T follicular helper cell (primary cell): ENCODE measurements at places on chromosomes 13 and 19.

GRCh38 chr19:15463861-15464371 is 428 bp downstream of the RASAL3 start:
- peak; percentile 66 for DNase-seq

- no peak for DNase-seq
These were observed 880 bp downstream of the FGF9 start for GRCh38 chr13:21671620-21672286.

GRCh38 chr13:41707194-41707821 is 250.0 kb downstream of the RGCC start:
- DNase-seq: no peak

- no peak for DNase-seq
These were observed 15.4 kb downstream of the MIR17HG start for GRCh38 chr13:91362908-91363307.

GRCh38 chr19:44925114-44925891 is 10.9 kb downstream of the APOC1 start:
- DNase-seq: no peak

DNA sequence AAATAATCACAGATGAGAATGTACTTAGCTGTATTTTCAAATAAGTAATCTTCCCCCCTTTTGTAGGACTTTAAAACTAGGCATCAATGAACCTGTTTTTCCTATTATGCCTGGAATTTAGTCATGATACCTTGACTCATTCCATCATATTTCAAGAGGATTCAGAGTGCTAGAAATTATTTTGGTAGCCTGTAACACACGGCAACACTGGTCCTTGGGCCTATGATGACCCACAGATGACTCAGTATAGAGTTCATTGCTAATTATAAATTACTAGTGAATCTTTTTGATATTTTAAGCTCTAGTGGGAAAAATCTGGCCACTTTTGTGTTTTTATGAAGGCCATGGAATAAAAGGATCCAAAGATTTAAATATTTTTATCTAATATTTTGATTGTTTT is 26.0 kb upstream of the GARRE1 start:
- DNase-seq: no peak

GRCh38 chr19:48837051-48837524 is 797 bp upstream of the HSD17B14 start:
- peak; percentile 71 for DNase-seq

- DNase-seq: no peak
These were observed 17.6 kb downstream of the VSTM2B start for GRCh38 chr19:29543381-29543780.

DNA sequence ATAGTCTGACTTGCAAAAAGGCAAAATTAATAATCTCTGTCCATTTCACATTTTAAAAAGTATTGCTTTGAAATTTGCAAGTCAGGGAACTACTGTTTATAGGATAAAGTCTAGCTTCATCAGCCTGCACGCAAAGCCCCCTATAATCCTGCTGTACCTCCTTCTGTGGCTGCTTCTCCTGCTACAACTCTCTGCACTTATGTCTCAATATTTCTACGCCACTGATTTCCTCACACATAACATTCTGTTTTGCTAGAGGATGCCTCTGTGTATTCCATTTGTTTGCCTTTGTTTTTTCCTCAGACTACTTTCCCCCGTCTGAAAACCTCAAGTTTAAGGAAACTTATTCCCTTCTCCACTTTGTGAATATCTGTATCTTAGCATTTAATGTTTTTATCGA is 389.9 kb downstream of the RFC3 start:
- DNase-seq: no peak

- DNase-seq: no peak
These were observed 403.5 kb downstream of the FGF9 start for GRCh38 chr13:22074403-22074802.

GRCh38 chr19:57050863-57051262 is 68.9 kb upstream of the USP29 start:
- no peak for DNase-seq

GRCh38 chr13:73715114-73715910 is 418.9 kb downstream of the KLF12 start:
- DNase-seq: peak; percentile 34

DNA sequence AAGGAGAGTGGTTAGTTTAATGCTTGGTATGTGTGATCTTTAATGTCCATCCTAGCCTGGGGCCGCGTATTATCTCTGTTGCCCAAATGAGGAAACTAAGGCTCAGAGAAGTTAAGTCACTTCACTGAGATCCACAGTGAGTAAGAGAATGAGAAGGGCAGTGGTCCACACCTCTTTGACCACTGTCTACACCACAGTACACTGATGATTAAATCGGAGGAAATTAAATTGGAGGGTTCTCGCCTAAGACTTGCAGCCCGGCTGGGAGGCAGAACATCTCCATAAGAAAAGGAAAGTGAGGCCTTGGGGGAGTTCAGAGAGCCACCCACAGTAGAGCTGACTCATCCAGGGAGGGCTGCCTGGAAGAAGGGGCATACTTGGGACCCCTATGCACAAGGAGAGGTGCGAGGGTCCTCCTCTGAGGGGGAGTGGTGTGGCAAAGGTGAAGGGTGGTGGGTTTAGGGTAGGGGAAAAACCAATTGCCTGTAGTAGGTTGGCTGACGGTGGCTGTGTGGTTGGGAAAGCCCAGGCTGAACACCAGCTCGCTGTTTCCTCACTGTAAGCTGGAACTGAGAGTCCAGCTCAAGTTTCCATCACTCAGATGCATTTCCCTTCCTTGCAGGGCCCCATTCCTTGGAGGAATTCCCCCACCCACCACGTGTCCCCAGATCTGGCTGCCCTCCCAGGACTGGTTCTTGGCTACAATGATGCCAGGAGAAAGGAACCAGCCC is 15.0 kb upstream of the DHRS12 start:
- DNase-seq: no peak

DNA sequence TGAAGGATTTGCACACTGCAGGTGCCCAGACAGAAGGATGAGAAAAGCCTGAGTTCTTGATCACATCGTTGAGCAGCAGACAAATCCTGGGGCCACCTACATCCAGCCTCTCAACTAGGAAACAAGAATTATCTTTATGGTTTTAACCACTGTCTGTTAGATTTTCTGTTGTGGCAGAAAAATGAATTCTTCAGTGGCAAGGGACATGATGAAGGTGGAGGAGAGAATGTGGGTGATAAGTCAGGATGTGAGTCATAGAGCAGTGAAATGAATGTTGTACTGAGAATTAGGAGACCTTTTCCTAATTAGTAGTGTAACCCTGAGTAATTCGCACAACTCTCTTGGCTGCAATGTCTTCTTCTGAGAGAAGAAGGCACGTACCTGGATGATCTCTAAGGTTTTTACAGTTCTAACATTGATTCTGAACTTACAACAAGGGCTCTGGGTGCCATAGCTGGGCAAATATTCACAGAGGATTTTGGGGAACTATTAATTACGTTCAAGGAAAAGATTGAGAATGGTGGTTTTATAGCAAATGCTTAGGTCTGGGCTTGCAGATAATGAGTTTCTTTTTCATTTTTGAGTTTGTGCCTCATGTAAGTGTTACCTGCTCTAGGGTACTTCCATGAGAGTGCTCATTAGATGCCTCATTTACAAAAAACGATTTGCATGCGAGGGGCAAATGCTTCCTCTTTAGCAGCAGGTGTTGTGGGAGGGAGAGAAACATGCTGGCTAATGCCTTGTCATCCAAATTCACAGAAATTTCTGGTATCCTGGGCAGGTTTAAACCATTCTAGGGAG is 111.0 kb upstream of the KL start:
- no peak for DNase-seq

- DNase-seq: no peak
These were observed 1.1 kb upstream of the ATP11A start for GRCh38 chr13:112688560-112689302.

GRCh38 chr13:26949701-26950502 is 189.3 kb upstream of the GPR12 start:
- DNase-seq: no peak

DNA sequence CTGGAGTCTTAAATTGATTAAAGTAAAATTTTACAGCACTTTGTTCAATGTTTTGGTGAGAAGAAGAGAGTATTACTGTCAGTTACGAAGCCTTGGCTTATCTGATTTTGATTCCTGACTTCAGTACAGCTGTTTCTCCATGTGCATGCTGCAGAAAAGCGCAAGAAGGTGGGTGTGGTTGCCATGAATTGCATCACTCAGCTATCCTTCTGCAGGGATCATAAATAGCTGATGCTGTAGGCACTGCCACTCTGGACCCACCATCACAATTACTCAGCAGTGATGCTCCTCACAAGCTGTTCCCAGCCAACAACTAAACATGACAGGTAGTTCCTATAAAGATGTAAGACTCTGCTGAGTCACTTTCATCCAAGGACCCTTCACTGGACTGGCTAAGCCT is 321.2 kb downstream of the IRS2 start:
- no peak for DNase-seq

DNA sequence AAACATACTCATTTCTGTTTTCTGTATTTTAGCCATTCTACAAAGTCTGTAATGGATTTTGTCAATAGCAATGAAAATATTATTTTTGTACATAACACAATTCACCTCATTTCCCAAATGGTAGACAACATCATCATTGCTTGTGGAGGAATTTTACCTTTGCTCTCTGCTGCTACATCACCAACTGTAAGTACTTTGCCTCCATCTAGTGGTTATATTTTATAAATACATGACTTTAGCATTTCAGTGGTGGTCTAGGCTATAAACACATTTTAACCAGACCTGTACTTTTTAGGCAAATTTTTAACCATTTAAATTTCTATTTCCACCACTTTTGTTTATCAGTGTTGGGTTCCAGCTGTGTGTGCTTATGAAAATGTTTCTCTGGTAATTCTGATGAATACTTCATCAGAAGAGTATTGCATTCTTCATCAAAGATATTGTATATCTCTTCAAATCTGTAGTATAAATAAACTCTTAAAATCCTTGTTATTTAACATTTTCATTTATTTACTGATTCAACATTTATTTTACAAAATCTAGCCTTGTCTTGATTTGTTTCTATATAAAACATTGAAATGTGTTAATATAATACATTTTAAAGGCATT is 222.4 kb downstream of the NBEA start:
- no peak for DNase-seq

DNA sequence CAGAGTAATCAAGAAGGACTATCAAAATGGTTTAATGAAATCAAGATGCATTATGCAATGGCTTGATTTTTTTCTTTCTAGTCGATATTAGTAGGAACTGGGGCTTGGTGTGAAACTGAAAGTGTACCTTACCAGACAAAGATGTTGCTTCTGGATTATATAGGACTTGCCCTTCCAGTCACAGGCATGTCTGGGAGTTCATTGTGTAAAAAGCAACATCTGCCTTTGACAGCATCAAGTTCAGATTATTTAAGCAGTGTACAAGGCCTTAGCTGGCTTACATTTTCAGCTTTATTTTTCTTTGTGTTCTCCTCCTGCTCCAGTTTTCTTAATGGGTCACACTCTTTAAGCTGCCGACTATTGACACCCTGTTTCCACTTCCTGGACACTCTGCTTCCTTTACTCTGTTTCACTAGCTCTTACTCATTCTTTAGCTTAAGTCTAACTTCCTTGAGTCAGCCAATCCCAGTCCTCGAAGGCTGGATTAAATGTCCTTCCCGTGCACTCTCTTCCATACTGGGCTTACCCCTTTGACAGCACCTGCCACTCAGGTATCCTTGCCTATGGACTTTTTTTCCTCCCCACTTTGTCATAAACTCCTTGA is 29.4 kb upstream of the OLFM4 start:
- no peak for DNase-seq

GRCh38 chr19:48398375-48399235 is 5.1 kb downstream of the GRIN2D start:
- DNase-seq: peak; percentile 74

GRCh38 chr13:38686577-38687245 is at the start of gene FREM2:
TSS of gene FREM2 (plus strand) at chr13:38687077. CDS start at chr13:38687345, 268 bp downstream.
- no peak for DNase-seq

DNA sequence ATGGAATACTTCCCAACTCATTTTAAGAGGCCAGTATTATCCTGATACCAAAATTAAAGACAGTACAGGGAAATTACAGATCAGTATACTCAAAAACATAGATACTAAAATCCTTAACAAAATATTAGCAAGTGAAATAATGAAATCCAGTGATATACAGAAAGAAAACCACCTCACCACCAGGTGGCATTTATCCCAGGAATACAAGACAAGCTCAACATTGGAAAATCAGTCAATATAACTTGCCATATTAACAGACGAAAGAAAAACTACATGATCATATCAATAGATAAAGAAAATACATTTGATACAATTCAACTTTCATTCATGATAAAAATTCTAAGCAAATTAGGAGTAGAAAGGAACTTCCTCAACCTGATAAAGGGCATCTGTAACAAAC is 6.7 kb upstream of the GNA15 start:
- DNase-seq: no peak

- no peak for DNase-seq
These were observed 154.9 kb downstream of the PCDH9 start for GRCh38 chr13:67075239-67075638.

DNA sequence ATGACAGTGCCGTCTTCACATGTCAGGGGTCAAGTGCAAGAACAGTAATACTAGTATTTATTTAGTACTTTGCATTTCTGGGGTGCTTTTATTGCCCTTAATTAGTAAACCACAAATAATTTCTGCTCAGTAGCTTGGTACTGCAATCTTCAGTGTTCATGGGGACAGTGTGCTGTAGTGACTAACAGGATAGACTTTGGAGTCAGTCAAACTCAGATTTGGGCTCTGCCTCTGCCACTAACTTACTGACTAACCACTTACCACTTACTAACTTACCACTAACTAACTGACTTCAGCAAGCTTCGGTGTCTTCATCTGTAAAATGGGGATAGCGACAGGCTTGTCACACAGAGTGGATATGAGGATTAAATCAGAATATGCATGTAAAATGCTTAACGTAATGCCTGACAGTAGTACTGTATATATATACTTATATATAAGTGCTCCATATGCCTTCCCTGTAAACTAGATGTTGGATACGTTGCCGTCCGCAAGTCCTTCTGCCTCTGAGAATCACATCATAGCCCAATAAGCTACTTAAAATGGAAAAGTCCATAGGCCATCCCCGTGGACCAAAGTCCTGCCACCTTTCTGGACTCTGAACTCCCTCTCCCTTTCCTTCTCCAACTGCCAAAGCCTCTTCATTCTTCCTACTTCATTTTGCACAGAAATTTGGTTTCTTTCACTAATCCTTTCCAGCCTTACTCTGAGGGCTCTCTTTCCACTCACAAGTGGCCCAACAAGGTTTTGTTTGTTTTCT is 158.1 kb downstream of the ZIC5 start:
- no peak for DNase-seq

DNA sequence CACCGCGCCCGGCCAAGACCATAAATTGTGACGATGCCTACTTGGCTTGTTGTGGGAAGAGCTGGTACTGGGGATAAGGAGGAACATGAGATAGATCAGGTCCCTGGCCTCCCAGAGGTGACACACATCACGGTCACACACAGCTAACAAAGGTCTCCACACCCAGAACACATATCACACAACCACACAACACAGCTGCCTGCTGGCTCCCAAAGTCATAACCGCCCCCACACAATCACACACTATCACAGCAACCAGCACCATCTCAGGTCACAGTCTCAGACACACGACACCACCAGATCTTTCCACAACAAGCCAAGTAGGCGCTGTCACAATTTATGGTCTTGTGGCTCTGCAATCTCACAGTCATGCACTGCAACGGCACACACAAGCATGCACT is 5.7 kb downstream of the COL5A3 start:
- DNase-seq: no peak
